ENCODE measurements at places on chromosomes 1 and 21.

GRCh38 chr1:33388805-33389771, 41.8 kb downstream of the PHC2 start:
- no peak for DNase-seq

GRCh38 chr1:164771619-164772361, 212.8 kb downstream of the PBX1 start:
- no peak for DNase-seq

DNA sequence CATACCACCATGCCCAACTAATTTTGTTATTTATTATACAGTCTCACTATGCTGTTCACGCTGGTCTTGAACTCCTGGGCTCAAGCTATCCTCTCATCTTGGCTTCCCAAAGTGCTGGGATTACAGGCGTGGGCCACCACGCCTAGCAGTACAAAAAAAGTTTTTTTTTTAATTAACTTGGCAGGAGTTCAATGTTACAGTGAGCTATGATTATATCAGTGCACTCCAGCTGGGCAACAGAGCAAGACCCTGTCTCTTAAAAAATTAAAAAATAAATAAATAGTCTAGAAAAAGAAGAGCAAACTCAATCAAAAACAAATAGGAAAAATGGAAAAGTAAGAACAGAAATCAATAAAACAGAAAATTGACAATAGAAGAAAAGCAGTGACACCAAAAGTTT, 25.7 kb downstream of the TMEM69 start:
- DNase-seq, result no peak

DNA sequence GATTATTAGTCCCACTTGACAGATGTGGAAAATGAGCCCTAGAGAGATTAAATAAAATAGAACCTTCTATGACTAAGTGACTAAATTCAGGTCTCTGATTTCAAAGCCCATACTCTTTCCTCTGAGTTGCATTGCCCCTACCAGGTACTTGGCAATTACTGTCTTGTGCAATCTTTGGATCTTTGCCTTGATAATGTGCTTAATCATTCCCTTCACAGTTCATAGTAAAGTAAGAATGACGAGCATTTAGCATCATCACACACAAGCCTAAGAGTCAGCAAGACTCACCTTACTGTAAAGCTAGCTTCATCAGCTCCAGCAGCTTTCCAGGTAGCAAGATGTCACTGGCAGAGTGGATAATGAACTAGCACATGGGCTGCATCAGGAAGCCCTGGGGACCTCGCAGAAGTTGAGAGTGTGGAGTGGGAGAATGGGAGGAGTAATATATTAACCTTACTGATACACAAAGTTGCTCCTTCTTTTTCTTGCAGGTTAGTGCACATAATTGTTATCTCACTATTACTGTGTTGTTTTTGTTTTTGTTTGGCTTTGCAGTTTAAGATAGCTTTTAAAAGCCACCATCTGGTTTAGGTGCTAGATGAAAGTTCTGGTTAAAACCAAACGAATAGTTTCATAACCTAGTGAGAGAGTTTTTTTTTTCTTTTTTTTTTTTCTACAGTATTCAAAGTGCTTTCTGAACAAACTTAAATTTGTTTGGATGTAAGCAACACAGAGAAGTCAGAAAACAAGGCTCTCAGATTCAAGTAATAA, 71.8 kb downstream of the PBX1 start:
- no peak for DNase-seq

DNA sequence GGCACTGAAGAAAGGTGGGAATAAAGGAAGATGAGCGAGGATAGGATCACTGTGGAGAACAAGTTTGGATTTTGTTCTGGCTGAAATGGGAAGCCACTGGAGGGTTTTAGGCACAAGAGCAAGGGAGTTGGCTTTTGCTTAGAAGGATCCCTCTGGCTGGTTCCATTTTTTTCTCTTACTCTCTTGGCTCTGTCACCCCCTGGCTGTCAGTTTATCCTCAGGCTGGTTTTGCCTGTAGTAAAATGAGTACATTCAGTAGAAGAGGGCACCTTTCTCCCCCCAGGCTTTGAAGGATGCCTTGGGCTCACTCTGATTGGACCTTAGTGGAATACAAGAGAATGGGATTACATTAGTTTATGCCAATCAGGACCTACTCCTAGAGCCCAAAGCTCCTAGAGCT, 17.1 kb downstream of the CACHD1 start:
- DNase-seq, result no peak

DNA sequence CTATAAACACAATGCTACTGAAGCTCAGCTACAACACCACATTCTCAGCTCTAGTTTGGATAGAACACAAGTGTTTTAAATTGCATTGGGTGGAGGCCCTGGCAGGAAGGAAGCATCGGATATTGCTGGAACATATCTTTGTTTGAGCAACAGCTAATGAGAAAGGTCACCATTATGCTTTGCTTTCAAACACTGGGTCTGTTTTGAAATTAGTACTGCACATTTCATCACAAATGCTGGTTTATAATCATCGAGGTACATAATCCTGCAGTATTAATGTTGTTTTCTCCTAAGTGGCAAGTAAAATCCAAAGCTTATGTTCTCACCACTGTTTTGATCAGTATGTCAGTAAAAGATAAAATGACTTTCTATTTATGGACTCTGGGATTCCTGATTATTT, 61.5 kb upstream of the ARHGAP29 start:
- no peak for DNase-seq

GRCh38 chr1:207798847-207799246, 47.0 kb downstream of the CD46 start:
- no peak for DNase-seq

DNA sequence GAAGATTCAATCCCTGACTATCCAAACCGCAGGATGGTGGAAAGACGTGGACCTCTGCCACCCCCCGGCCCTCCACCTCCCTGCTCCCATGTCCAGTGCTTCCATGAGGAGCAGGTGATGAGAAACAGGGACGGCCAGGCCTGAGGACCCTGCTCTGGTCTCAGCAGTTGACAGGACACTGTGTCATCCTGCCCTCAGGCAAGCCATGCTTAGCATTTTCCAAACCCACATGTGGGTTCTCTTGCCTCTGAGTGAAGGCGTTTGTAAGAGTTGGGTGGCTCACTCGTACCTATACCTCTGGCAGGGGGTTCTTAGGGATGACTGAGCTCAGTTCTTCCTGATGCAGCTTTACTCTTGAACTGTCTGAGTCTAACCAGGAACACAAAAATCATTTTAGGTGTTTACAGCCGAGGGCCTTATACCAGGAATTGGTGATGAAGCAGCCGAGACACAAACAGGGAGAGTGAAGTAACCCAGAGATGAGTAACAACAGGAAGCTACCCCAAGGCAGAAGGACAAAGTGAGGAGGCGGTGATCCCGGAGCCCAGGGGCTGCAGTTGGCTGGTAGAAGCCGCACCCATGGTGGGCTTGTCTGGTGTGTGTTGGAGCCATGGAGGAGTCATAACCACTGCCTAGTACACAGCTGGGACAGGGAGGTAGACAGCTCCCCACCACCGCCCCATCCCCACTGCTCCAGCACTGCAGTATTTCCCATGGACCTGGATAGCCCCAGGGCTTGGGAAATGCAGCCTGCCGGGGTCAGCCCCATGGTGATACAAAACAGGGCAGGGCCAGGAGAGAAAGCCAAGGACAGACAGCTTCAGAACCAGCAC, 21.4 kb downstream of the MYBPH start:
- no peak for DNase-seq

DNA sequence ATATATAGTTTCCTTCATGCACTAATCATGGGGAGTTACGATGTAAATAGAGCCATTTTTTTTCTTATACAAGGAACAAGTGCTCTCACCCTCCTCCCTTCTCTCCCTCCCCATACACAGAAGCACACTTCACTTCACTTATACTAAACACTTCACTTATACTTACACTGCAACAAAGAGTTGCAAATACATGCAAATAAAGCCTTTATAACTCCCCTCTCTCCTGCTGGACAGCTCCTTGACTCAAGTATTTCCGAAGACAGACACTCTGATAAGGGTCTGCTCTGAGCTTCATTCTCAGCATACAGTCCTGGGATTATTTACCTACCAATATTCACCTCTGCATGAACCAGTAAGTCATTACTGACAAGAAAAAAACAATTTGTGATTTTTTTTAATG, 35.6 kb upstream of the ERG start:
- DNase-seq, result peak; percentile 16

DNA sequence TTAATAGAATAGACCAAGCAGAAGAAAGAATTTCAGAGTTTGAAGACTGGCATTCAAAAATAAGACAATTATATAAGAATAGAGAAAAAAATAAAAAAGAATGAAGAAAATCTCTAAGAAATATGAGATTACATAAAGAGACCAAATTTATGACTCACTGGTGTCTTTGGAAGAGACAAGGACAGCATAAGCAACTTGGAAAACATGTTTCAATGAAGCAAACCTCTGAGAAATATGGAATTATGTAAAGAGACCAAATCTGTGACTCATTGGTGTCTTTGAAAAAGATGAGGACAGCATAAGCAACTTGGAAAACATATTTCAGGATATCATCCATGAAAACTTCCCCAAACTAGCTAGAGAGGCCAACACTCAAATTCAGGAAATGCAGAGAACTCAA, 60.4 kb upstream of the LYPLAL1 start:
- no peak for DNase-seq

DNA sequence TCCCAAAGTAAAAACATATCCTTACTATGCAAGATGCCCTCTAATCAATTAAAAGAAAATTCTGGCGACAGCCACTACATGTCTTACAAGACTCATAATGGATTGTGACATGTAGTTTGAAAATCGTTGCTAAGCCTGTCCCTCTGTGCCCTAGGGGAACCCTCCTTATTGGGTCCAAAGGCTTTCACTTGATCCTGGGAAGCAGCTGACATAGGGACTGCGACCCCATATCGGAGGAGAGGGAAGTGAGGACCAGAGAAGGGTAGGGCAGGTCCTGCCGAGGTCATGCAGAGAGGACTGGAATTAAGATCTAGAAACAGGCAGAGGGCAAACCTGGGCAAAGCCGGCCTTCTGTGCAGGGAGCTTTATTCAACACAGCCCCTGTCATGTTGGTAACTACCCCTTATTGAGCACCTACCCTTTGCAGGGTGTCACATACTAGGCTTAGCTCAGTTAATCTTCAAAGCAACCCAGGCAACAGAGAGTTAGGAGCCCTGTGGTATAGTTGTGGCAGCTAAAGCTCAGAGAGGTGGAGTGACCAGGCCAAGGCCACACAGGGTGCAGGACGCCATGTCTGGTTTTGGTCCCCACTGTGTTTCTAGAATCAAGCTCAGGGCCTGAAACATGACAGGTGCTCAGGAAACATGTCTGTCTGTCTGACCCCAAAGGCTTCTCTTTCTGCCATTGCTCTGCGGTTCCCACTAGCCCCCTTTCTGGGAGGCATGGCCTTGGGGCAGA, 18.4 kb upstream of the IFNLR1 start:
- DNase-seq, result no peak

- DNase-seq, result peak; percentile 38
Observed at GRCh38 chr1:231442735-231443134, 20.6 kb upstream of the EGLN1 start.

DNA sequence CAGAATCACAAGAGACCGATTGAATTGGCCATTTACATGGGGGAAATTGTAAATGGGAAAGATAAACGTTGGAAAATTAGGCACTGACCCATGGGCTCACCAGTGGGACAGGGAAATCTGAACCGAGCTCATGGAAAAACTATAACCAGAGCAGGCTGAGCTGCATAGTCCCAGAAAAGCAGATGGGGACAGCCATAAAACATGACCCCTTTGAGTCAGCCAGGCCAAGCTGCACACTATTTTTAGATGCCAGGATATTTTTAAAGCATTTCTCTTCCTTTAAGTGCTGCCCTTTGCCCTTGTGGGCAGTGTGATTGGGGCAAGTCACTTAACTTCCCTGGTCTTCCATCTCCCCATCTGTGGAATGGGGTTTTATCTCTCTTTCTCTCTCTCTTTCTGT, 184.1 kb downstream of the FOXD2 start:
- DNase-seq, result no peak
